A549 treated with CpdA at 1 μM for 4 hours (cell line): ENCODE measurements at places on chromosomes 4 and X. TPM values are rescaled to one million over a fixed set of nuclear protein-coding genes. Genes with fewer than 3 reads are reported as not detected.

Gene ZFYVE28
- total RNA-seq: 2.0 to 2.6 TPM (median 2.2 TPM) in 5 replicates

Gene FABP2
- total RNA-seq: not detected in 5 replicates

Gene CDS1
- total RNA-seq: 0.56 to 0.85 TPM (median 0.80 TPM) in 5 replicates

Gene FOXR2
- total RNA-seq: not detected in 5 replicates

Gene ERAS
- 0.10 TPM in 1 of 5 replicates, not detected in the others for total RNA-seq

Gene CCNB3
- total RNA-seq: 0.28 to 0.66 TPM (median 0.38 TPM) in 5 replicates

Gene COL25A1
- not detected in 5 replicates for total RNA-seq

Gene PNCK
- 0.22 to 0.86 TPM (median 0.52 TPM) in 4 of 5 replicates, not detected in the other for total RNA-seq

Gene UGDH
- total RNA-seq: 274 to 474 TPM (median 292 TPM) in 5 replicates

Gene CWH43
- total RNA-seq: not detected in 5 replicates

Gene TMPRSS11A
- total RNA-seq: not detected in 5 replicates

Gene ZDHHC15
- not detected in 5 replicates for total RNA-seq

Gene PTCHD1
- total RNA-seq: not detected in 5 replicates

Gene SHISA3
- not detected in 5 replicates for total RNA-seq

Gene HSFX3
- not detected in 5 replicates for total RNA-seq

Gene FAM133A
- total RNA-seq: 0.63 to 0.86 TPM (median 0.85 TPM) in 5 replicates

Gene EDA
- 0.51 to 0.94 TPM (median 0.62 TPM) in 5 replicates for total RNA-seq

Gene P2RY10
- not detected in 5 replicates for total RNA-seq

Gene TLR8
- not detected in 5 replicates for total RNA-seq

Gene RWDD4
- total RNA-seq: 17.5 to 22.2 TPM (median 18.9 TPM) in 5 replicates

Gene XK
- 0.31 to 0.40 TPM (median 0.37 TPM) in 5 replicates for total RNA-seq

Gene ABCG2
- 20.6 to 24.1 TPM (median 21.2 TPM) in 5 replicates for total RNA-seq

Gene PLP1
- not detected in 5 replicates for total RNA-seq

Gene CFAP47
- not detected in 5 replicates for total RNA-seq

Gene F8A3
- total RNA-seq: 0.20 to 1.4 TPM (median 1.0 TPM) in 5 replicates

Gene BRS3
- total RNA-seq: not detected in 5 replicates

Gene SMIM10L2A
- total RNA-seq: 0.10 to 0.30 TPM (median 0.17 TPM) in 5 replicates

Gene TMSB15B
- total RNA-seq: 4.3 to 8.0 TPM (median 5.9 TPM) in 5 replicates

Gene DCUN1D4
- total RNA-seq: 14.9 to 22.9 TPM (median 20.1 TPM) in 5 replicates

Gene TLR3
- 0.26 to 0.54 TPM (median 0.37 TPM) in 5 replicates for total RNA-seq

Gene HTN3
- not detected in 5 replicates for total RNA-seq

Gene SLC2A9
- total RNA-seq: 0.24 to 0.48 TPM (median 0.37 TPM) in 4 of 5 replicates, not detected in the other

Gene NIPAL1
- total RNA-seq: 0.78 to 1.2 TPM (median 0.85 TPM) in 5 replicates

Gene TMEM271
- not detected in 5 replicates for total RNA-seq

Gene EPHA5
- 0.22 to 0.56 TPM (median 0.41 TPM) in 5 replicates for total RNA-seq

Gene GPR173
- total RNA-seq: not detected in 5 replicates

Gene QRFPR
- 0.05 TPM in 1 of 5 replicates, not detected in the others for total RNA-seq

Gene MCF2
- total RNA-seq: 0.03 to 0.06 TPM in 2 of 5 replicates, not detected in the others

Gene HSD17B10
- 157 to 207 TPM (median 192 TPM) in 5 replicates for total RNA-seq

Gene REPS2
- total RNA-seq: 0.42 to 0.87 TPM (median 0.79 TPM) in 5 replicates

Gene GAGE13
- not detected in 5 replicates for total RNA-seq

Gene PDLIM3
- total RNA-seq: 0.13 to 0.31 TPM (median 0.20 TPM) in 4 of 5 replicates, not detected in the other

Gene TMSB4X
- total RNA-seq: 5,375 to 7,948 TPM (median 5,971 TPM) in 5 replicates

Gene MANBA
- total RNA-seq: 11.2 to 13.5 TPM (median 12.1 TPM) in 5 replicates

Gene COX18
- 6.0 to 7.3 TPM (median 6.8 TPM) in 5 replicates for total RNA-seq

Gene FGFR3
- total RNA-seq: 1.1 to 3.0 TPM (median 1.5 TPM) in 5 replicates

Gene FAM47C
- not detected in 5 replicates for total RNA-seq

Gene TACC3
- 77.7 to 93.8 TPM (median 83.2 TPM) in 5 replicates for total RNA-seq

Gene IL21
- not detected in 5 replicates for total RNA-seq

Gene SSX5
- total RNA-seq: not detected in 5 replicates

Gene SPACA5
- total RNA-seq: not detected in 5 replicates

Gene GPR119
- not detected in 5 replicates for total RNA-seq

Gene MAD2L1
- 50.9 to 76.1 TPM (median 54.6 TPM) in 5 replicates for total RNA-seq

Gene NUDT10
- 0.28 to 0.67 TPM (median 0.38 TPM) in 5 replicates for total RNA-seq
